NCI-H2081 treated with DMSO at 0.1 percent for 48 hours (cell line): ENCODE measurements at places on chromosomes 1 and 21.

DNA sequence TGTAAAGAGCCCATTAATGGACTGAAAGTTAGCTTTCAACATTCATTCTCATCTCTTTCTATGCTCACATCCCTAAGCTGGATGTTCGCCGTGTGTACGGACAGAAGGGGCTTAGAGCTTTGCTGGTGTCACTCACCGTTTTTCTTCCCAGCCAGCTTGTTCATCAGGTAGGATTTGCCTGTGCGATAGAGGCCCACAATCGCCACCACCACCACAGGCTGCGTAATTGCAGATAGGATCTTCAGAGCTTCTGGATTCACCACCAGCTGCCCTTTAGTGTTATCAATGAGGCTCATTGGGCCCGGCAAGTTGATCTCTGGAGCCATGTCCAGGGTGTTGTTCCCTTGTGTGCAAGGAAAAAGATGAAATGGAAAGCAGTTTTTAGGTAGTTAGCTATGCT is 4.3 kb downstream of the GBP2 start:
- DNase-seq = no peak

- DNase-seq = no peak
Observed at GRCh38 chr1:37483785-37484184, 9.4 kb downstream of the ZC3H12A start.

GRCh38 chr1:178055093-178055492 is 38.8 kb upstream of the RASAL2 start:
- no peak for DNase-seq

DNA sequence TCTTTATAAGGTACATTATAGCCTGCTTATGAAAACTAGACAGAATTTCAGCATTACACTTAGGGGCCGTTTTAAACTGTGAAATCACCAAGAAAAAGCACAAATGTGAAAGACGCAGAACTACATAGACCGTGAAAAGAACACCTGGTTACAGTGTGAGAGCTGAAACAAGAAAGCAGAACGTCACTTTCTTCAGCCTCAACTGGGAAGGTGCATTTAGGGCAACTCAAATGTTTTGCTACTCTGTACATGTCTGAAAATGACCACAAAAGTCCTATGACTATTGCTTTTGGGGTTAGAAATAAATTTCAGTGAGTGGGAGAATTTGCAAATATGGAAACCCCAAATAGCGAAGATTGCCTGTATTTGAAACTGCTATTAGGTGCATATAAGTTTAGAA is 268.7 kb downstream of the OLFM3 start:
- DNase-seq = no peak

GRCh38 chr1:165759095-165759494 is 9.6 kb downstream of the TMCO1 start:
- no peak for DNase-seq

DNA sequence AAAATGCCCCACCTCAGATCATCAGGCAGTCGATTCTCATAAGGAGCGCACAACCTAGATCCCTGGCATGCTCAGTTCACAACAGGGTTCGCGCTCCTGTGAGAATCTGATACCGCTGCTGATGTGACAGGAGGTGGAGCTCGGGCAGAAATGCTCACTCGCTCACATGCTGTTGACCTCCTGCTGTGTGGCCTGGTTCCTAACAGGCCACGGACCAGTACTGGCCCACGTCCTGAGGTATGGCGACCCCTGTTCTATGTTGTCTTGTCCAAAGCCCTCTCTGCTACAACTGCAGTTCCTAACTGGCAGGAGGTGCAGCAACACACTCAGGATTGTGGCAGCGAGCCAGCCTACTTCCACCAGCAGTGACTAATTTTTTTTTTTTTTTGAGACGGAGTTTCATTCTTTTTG is 70.6 kb downstream of the CLSTN1 start:
- no peak for DNase-seq

- no peak for DNase-seq
Observed at GRCh38 chr21:39593522-39593921, 19.2 kb upstream of the B3GALT5 start.

DNA sequence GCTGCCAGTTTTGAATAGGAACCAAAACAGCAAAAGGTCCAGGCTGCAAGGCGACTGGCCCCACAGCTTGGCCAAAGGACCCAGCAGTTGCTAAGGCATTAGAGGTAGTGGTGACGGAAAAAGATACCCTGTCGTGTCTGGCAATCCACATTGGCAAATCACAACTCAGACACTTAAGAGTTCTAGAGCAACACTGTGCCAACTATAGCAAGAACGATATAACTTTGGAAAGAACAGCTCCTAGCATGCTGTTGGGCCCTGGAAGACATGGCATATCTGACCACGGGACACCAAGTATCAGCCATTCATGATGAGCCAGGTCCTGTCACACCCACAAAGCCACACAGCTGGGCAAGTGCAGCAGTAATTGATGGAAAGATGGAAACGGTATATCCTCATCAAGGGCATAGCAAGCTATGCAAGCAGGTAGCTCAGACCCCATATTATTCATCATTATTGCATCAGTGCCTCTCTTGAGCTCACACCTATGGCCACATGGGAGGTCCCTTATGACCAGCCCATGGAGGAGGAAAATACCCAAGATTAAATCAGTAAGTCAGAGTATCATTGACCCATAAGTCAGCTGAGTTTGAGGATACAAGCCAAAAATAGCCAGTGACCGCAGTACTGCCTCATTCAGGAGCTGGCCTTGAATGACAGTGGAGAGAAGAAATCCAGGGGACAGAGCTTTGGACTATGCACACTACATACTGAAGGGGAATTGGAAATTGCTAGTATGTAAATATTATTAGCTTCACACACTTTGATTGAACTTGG is 221.2 kb downstream of the SETD4 start:
- no peak for DNase-seq

DNA sequence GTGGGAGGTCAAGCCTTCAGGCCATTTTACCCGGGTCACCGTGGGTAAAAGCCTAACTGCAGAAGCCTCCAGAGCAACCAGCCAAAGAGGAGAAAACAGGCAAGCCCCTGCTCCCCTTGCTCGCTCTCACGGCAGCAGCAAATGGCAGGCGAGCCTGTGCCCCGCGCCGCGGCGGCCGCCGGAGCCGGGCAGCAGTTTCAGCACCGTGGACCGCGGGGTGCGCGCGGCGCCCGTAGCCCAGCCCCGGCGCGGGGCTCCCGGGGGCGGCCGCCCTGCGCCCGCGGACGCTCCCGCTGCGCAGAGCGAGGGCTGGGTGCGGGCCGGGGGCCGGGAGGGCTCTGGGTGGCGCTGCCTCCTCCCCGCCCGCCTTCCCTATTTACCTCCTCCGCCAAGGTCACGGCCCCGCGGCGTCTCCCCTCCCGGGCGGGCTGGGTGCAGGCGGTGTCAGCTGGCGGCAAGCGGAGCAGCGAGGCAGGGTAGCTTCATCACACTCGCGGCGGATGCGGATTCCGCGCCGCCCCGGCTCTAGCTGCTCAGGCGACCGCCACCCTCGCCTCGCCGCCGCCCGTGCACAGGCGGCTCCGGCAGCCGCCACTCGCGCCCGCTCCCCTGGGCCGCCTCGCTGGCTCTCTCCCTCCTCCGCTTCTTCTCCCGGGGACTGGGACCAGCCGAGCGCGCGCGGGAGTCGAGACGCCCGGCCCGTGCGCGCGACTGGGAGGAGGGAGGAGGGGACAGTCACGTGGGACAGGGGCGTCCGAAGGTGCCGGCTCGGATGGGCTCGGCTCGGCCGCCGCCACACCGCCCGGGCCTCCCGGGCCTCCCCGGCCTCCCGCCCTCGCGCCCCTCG is at the start of gene RGS7:
RGS7 (minus strand) TSS at position 687 of the 847 bp plus-strand sequence.
- DNase-seq = peak; percentile 31

GRCh38 chr1:46446646-46447498 is 42.8 kb upstream of the DMBX1 start:
- DNase-seq = peak; percentile 14

GRCh38 chr1:77636864-77637263 is 45.6 kb downstream of the ZZZ3 start:
- no peak for DNase-seq

DNA sequence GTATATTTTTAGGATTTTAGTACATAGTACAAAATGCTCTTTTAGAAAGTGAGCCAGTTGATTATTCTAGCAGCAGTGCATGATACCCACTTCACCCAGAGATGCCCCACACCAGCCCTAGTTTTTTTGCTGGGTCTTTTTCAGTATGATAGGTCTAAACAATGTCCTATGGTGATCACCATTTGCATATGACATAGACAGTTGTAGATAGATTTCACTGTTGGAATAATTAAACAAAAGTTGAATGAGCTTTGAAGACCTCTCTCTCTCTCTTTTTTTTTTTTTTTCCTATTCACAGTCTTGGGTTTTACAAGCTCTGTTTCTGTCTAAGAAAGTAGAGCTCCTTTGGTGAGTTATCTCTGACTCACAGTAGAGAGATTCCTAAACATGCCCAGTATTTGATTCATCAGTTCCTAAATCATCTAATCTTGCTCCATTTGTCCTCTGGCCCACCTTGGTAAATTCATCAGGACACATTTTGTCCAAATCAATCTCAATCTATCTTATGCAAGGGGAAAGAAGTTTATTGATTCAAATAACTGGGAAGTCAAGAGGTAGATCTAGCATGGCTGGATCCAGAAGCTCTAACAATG is 44.7 kb upstream of the VAV3 start:
- no peak for DNase-seq

- DNase-seq = no peak
Observed at GRCh38 chr21:21751286-21751685, 753.1 kb downstream of the NCAM2 start.

- no peak for DNase-seq
Observed at GRCh38 chr1:156104065-156104810, 10.3 kb upstream of the LMNA start.

DNA sequence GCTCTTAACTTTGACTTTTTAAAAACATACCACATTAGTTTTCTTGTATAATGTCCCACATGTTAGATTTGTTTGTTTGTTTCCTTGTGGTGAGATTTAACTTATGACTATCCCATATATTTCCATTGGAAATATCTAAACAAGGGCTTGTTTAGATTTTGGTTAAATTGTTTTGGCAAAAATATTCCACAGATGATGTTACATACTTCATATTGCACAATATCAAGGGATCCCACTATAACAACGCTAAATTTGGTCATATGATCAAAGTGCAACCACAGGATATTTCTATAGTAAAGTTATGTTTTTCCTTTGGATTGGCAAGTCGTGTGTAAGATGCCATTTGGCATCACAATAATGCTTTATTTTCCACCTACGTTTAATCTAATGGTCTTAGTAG is 396.7 kb downstream of the TGFB2 start:
- DNase-seq = no peak

DNA sequence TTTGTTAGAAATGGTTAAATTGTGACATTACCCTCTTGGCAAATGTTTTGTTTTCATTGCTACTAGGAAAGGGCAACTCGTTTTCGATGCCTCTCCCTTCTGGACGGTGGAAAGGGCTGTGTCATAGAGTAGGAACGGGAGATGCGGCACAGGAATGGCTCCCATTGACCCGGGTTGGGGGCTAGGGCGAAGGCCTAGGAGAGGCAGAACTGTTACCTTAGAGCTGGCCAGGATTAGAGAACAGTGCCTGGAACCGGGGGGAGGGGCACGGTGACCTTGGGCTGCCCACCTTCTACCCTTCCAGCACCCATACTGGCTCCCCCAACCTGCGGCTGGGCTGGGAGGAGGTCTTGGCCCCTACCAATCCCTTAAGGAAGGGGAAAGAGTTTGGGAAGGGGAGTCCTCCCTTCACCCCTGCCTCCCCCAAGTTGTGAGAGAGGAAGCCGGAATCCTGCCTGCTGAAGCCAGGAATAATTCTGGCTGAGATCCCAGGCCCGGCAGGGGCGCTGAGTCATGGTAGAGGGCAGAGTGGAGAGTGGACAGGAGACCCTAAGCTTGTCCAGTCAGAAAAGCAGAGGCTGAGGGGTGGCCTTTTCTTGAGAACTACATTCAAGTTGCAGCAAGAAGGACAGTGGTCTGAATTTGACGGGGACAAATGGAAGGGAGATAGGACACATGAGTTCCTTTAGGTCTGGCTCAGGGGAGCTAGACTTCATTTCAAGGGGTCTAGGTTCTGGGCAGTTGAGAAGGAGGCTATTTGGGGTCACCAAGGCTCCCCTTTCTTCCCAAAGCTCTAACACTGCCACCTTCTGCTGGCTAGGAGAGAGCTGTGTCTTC is 8.2 kb downstream of the LMNA start:
- no peak for DNase-seq

DNA sequence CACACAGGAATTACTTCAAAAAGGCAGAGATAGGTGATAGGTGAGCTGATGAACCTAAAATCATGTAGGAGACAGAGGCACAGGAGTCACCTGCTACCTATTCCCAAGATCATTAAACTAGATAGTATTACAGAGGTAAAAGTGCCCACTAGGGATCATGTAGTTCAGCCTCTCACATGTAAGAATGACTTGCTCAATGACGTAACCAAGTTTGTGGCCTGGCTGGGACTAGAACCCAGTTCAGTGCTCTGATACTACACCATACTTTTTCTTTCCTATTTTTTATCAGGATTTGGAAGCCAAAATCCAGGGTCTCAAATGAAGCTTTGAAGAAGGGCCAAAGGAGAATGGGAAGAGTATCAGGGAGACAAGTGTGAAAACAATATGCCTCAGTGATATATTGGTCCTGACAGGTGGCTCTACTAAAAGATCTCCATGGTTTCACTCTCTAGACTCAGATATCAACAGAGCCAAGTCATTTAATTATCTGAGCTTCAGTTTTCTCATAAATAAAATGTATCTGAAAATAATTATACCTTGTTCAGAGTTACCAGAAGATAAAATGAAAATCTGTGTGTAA is 87.3 kb upstream of the SLFNL1 start:
- no peak for DNase-seq

GRCh38 chr1:46557403-46557802 is 6.0 kb upstream of the KNCN start:
- no peak for DNase-seq

GRCh38 chr21:19523061-19523460 is 1119.5 kb upstream of the TMPRSS15 start:
- no peak for DNase-seq

DNA sequence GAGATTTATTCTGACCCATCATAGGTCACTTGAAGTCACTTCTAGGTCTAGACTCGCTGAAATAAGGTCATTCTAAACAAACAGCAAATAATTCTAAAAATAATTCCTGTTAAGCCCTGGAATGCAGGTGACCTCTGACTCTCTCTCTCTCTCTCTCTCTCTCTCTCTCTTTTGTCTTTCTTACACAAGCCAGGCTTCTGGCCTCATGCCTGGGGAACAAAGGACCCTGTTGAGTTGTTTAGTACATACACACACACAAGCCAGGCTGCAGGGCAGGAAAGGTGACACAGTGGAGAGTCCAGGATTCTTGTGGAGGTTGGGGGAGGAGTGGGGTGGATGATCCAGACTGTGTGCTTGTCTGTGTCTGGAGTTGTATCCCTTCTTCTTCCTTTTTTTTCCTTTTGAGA is 4.0 kb upstream of the MEX3A start:
- DNase-seq = no peak

GRCh38 chr1:50971748-50972305 is 1.8 kb downstream of the CDKN2C start:
- no peak for DNase-seq

- no peak for DNase-seq
Observed at GRCh38 chr1:44676484-44677200, 2.1 kb downstream of the ARMH1 start.

DNA sequence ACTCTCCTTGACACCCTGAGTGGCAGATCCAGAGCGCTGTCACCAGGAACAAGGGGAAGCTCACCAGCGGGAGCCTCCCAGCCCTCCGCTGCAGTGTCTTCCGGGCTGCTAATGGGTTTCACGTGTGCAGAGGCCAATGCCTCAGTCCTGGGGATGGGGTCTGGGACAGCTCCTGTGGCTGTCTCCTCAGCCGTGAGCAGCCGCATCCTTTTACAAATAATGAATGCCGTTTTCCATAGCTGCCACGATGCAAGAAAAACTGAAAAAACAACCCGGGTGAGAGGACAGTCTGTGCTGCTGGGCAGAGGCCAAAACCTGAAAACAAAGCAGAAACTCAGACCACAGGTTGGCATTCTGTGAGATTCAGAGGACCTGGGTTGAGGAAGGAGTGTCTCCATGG is 212.2 kb upstream of the RAB4A start:
- DNase-seq = no peak
